CD4-positive, alpha-beta T cell treated with Interleukin-17A for 4 hours (primary cell): ENCODE measurements at places on chromosomes 13 and 19.

DNA sequence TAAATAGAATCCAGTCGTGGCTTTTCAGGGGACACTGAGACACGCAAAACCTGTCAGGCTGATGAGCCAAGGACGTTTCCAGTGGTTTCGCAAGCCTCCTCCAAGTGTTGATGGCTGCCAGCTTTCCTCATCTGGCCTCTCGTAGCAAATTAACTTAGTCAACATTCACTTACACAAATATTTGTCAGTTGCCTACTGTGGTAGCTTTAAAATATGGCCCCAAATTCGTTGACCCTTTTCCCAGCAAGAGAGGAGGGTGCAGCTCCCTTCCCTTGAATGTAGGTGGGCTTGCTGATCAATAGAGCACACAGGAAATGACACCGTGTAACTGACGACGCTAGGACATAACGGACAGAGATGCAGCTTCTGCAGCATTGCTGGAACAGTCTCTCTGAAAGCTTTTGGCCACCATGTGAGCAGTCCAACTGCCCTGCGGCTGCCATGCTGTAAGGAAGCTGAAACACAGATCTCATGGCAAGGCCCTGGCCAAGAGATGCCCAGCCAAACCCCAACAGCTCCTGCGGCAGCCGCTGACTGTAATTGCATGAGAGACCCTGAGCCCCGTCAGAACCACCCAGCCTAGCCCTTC lies 5.5 kb upstream of the RANBP3 start:
- no peak for DNase-seq

DNA sequence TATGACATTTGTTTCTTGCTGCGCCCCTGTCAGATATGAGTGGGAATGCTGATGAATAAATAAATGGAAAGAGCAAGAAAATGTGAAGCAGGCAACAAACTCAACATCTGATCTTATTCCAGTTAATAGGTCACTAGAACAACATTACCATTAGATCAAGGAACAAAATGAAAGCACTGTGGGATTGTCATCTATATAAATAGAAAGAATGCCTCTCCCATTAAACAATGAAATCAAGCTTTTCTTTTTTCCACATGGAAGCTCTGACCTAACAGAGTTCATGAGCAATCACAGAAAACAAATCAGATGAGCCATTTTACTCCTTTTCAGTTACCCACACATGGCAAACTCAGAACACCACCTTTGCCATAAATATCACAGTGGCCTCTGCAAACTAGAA lies 354.8 kb downstream of the SUCLA2 start:
- no peak for DNase-seq

DNA sequence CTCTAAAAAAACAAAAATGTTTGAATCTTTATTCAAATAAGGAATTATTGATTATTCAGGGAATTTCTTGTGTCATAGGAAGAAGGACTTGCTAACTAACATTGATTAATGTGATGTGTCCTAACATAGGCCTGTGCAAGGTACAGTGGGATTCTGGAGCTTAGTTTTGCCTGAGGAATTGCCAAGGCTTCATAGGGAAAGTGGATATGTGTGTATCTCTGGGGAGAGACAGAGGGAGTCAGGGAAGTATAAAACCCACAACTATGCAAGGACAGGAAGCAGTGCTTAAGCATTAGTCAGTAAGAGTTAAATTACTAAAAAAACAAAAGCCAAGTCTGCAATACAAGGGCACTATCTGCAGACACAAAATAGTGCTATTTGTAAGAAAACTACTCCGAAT lies 59.6 kb downstream of the WDFY2 start:
- DNase-seq, result no peak

DNA sequence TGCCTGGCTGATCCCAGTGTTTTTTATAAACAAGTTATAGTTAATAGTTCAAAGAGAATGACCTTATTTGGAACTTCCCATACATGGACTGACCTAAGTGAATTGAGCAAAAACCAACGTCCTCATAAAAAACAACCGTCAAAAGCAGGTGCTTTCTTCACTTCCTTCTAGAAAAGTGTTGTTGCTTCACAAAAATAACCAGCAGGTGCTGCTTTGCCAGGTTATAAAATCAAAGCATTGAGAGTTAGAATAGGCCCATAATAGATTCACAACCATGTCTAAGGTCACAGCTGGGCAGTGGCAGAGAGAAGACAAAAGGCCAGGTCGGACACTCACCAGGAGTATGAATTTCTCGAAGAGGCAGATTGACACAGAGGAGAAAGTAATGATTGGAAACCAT lies 9.5 kb downstream of the RUBCNL start:
- DNase-seq, result no peak

- no peak for DNase-seq
Observed at GRCh38 chr19:30711296-30711695, 339.1 kb downstream of the ZNF536 start.

- peak; percentile 25 for DNase-seq
Observed at GRCh38 chr19:48741129-48741999, 954 bp upstream of the RASIP1 start.

DNA sequence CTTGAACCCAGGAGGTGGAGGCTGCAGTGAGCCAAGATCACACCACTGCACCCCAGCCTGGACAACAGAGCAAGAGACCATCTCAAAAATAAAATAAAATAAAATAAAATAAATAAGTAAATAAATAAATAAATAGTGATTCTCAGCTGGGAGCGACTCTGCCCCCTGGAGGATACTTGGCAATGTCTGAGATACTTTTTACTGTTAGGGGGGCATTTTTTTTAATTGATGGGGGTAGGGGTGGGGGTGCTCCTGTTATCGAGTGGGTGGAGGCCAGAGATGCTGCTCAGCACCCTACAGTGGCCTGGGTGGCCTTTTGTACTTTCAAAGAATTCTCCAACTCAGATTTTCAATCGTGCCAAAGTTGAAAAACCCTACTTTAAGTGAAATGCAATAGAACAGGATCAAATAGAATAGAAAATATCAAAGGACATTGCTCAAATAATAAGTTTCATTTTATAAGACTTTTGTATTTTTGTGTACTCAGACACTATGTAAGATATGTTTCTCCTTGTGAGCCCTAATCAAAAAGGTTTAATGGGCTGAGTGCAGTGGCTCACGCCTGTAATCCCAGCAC lies 7.1 kb upstream of the CLPP start:
- DNase-seq, result no peak

- no peak for DNase-seq
Observed at GRCh38 chr13:37475151-37475550, 123.4 kb downstream of the POSTN start.

DNA sequence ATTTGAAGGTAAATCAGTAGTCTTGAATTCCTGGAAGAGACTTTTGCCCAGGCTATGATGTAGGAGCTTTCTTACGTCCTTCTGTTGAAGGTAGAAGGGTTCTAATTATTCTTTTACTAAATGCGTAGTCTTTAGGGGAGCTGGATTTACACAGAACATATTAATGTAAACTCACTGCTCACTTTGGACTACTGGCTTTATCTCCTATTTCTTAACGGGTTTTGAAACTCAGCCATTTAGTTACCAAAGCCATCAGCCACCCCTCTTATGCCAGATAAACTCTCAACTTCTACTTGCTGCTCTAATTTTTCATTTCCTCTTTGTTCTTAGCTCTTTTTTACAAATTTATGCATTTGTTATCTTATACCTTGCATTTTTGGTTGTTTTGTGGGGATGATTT lies 81.5 kb downstream of the FNDC3A start:
- no peak for DNase-seq

- no peak for DNase-seq
Observed at GRCh38 chr19:54532528-54532927, 29.9 kb downstream of the LAIR2 start.

- no peak for DNase-seq
Observed at GRCh38 chr19:54287456-54287855, 6.5 kb upstream of the LILRB2 start.

GRCh38 chr19:57078802-57079201 lies 41.0 kb upstream of the USP29 start:
- DNase-seq, result no peak

DNA sequence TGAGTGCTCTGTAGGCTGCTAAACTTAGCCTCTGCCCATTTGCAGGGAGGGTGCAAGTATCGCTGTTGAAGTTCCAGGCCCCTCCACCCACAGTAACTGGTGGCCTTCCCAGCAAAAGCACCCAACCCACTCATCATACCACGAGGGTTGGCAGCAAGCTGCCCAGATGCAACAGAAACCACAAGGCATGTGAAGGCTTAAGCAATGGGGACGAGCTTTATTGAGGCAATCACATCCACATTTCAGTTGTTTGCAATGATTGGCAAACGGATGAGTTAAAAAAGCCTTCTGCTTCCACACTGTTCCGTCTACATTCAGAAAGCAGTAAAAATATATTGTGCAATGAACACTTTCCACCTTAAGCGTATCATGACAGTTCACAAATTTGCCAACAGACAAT lies 10.3 kb downstream of the GJB6 start:
- DNase-seq, result no peak

- DNase-seq, result no peak
Observed at GRCh38 chr13:79407349-79407979, 1.4 kb upstream of the RBM26 start.

- DNase-seq, result no peak
Observed at GRCh38 chr19:47081095-47081494, 32.5 kb downstream of the ZC3H4 start.

- DNase-seq, result no peak
Observed at GRCh38 chr13:67001363-67001762, 228.8 kb downstream of the PCDH9 start.

DNA sequence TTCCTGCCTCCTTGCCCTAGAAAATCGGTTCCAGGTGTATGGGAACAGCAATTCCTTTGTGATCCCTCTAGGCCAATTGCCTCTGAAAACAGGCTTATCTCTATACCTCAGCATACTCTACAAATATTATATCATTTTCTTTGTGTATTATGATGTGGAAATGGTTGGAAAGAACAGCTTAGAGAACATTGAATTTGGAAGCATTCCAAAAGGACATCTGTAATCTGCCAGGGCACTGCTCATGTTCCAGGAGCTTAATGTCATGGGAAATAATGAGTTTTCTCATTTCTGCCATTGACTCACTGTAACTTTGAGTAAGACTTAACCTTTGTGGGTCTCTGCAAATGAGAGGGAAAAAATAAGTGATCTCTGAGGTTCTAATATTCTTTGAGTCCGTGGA lies 147.3 kb downstream of the UFM1 start:
- DNase-seq, result no peak

GRCh38 chr13:43397111-43397510 lies 373.7 kb downstream of the DNAJC15 start:
- DNase-seq, result no peak

- DNase-seq, result no peak
Observed at GRCh38 chr13:49466292-49466838, 22.3 kb downstream of the SETDB2 start.

DNA sequence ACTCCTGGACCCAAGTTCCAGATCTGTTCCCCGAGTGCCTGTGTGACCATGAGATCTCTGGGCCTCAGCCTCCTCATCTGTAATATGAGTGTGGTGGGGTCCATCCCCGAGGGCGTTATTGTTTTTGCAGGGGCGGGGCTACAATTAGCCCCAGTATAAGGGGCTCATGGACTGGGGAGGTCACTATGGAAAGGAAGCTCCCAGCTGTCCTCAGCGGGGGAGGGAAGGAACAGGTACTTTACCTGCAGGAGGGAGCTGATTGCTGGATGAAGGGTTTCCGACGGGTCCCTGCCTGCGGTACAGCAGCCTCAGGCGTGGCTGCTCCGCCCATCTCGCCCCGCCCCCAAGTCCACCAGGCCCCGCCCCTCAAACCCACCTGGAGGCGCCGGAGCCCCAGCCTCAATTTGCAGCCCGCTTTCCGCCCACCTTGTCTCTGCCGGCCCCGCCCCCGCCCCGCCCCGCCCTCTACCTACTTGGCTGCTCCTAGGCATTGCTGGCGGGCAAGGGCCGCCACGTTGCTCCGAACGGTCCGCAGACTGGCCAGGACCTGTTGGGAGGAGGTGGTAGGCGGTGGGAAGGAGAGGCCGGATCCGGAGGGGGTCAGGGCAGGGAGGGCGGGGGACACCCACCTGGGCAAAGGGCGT lies 5.5 kb downstream of the PDE4C start:
- no peak for DNase-seq

DNA sequence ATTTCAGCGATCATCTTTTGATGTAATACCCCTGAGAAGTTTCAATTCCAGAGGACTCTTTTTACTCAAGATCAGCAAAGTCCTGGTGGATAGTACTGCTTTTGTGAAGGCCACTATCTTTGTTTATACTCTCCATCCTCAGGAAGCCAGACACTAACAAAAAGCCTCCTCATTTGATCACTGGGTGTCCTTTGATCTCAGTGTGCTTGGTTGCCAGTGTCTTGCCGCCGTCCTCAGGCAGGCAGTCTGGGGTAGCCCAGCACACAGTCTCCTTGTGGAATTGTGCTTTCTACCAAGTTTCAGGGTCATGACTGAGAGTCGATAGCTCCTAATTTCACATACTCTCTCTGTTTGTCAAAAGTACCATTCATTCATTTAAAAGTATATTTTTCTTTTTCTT lies 762.2 kb downstream of the EFNB2 start:
- no peak for DNase-seq

- no peak for DNase-seq
Observed at GRCh38 chr19:18814063-18814462, 17.7 kb upstream of the UPF1 start.

DNA sequence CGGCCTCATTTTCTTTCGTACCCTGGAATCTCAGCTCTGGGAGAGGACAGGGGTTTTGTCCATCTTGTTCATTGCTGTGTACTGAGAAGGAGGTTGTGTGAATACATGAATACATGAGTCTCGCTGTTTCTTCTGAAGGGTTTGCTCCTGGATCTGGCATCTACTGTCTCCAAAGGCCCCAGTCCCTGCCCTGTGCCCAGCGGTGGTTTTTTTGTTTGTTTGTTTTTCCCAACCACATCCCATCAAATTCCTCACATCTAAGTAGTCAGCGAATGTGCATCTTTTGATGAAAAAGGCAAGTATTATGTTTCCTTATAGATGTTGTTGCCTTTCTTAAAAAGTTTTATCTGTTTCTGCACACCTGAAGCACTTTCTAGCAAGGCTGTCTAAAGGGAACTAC lies 12.5 kb downstream of the DCAF15 start:
- DNase-seq, result no peak

- peak; percentile 33 for DNase-seq
Observed at GRCh38 chr19:18073197-18073596, 13.5 kb downstream of the IL12RB1 start.

DNA sequence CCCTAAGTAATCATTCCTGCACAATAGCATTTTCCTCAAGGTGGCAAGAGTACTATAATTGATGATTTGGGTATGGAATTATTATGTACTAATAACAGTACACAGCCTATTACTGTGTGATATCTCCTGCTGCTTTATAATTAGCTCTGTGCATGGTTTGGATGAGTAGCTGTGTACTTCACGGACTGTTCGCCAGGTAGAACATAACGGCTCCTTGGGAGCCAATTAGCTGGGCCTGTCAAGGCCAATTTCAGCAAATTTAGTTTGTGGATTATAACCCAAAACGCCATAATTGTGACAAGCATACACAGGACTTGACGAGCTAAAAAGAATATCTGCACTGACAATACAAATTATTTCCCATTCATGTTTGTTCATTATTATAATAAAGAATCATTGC lies 1584.2 kb downstream of the SLITRK1 start:
- no peak for DNase-seq

- DNase-seq, result no peak
Observed at GRCh38 chr13:40194224-40194806, 472.1 kb downstream of the FOXO1 start.

- no peak for DNase-seq
Observed at GRCh38 chr19:38692458-38693379, 45.3 kb downstream of the ACTN4 start.

- no peak for DNase-seq
Observed at GRCh38 chr13:44052780-44053184, 173.1 kb downstream of the LACC1 start.

- peak; percentile 51 for DNase-seq
Observed at GRCh38 chr19:41821003-41821735, 23.3 kb downstream of the LYPD4 start.
